Fibroblast of skin of abdomen (primary cell): ENCODE measurements at places on chromosomes 4 and X.

DNA sequence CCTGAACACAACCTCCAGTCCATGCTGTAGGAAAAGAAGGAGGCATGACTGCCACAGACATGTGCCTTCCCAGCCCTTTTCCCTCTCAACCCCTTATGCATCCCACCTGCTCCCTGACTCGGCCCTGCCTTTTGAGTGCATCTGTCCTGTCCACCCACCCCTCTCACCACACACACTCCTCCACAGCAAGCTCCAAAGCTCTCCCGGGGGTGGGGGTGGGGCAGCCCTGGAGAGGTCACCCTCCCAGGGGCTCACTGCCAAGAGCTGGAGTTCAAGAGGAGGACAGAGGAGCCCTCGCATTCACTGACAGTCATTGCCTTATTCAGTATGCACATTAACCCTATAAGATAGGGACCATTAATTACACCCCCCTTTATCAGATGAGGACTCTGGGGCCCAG lies 46.6 kb upstream of the MAMLD1 start:
- no peak for DNase-seq

DNA sequence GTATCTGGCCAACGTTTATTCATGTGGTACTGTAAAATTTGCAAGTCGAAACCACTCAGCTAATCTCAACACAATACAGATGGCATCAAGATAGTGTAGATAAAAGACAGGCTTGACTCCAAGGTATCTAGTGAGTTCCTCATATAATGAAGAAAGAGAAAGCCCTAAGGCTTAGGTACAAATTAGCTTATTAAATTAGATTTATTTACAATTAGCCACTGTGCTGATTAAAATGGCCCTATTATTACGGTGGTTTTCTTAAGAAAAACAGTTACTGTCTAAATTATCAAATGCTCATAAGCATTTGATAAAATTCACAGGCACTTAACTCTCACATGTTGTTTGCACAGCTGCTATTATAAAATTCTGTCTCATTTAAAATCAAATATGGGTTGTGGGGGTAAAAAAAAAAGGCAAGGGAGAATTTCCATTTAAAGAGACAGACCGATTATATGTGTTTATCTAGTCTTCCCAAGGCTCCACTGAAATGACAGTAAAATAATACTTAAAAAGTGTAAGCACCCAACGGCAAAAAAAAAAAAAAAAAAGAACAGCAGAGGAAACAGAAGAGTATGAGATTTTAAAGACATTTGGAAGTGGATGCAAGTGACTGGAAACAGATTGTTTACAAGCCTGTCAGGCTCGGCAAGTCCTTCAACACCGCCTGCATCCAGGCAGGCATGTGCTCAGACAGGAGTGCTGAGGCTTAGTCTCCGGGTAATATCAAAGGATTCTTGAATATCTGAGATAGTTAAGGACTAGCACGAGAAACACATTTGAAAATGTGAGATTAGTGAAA lies 55.1 kb downstream of the FAM13A start:
- DNase-seq = no peak

GRCh38 chrX:13990126-13990800 lies 39.4 kb downstream of the GEMIN8 start:
- DNase-seq = no peak

- DNase-seq = no peak
Observed at GRCh38 chrX:149433451-149433850, 71.7 kb downstream of the IDS start.

DNA sequence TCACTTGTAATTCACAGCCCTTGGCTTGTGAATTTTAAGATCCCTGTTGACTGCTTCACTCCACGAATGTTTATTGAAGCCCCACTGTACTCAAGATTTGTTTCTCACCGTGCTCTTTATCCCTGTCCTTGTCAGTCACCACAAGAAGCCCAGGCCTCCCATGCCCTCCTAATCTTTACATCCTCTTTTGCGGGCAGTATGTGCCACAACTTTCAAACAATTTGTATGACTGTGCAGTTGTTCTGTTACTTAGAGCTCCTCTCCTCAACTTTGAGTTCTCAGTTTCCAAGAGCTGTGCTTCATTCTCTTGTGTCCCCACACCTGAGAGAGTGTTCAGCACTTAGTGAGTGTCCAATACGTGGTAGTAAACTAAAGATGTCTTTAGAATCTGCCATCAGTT lies 467.7 kb downstream of the NKX6-1 start:
- no peak for DNase-seq

- DNase-seq = no peak
Observed at GRCh38 chr4:184616633-184617551, 32.4 kb downstream of the CASP3 start.

DNA sequence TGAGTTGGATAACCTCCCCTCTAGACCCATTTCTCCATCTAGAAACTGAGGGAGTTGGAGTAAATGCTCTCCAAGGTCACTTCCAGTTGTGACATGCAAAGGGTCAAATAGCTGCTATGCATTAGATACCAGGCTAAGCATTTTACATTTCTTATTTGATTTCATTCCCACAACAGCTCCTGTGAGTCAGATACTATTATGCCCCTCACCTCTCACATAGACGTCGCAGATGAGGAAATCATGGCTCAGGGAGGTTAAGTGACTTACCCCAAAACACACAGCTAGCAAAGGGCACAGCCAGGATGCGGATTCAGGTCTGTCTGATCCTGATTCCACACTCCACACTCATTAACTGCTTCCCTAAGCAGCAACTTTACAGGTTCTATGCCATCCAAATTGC lies 57.7 kb downstream of the PRPS1 start:
- no peak for DNase-seq

DNA sequence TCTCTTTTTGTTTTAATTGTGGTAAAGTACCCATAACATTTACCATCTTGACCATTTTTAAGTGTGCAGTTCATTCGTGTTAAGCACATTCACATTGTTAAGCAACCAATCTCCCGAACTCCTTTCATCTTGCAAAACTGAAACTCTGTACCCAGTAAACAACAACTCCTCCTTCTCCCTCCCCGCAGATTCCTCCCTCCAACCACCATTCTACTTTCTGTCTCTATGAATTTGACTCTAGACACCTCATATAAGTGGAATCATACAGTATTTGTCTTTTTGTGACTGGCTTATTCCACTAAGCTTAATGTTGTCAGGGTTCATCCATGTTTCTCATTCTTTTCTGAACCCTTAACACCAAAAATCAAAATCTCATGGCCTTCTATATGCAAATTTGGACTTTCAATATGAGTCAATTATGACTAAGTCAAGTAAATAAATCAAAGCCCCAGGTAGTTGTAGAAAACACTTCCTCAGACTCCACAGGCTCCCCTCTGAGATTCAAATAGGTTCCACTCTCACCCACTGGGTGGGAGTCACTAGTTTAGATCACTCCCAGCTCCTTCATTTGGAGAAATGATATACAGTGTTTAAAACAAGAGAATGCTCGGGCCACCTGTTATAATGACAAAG lies 9.8 kb upstream of the RTL5 start:
- no peak for DNase-seq

DNA sequence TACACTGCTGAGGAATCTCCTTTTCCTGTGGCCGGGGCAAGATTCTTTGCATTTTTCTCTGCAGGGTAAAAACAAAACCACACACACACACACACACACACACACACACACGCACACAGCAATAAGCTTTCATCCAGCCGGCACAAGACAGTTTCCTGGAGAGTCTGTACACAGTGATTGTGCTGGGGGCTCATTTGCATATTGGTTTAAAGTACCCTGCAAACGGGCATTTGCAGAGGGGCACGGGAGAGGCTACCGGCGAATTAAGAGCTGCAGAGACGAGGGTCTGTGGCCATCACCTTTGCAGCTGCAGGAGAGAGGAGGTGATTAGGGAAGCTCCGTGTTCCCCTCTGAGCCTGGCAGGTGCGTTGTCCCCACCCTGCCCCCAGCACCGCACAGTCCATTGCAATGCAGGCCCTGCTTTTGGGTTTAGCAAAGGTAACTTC lies 219.9 kb downstream of the SHOX start:
- peak; percentile 75 for DNase-seq

DNA sequence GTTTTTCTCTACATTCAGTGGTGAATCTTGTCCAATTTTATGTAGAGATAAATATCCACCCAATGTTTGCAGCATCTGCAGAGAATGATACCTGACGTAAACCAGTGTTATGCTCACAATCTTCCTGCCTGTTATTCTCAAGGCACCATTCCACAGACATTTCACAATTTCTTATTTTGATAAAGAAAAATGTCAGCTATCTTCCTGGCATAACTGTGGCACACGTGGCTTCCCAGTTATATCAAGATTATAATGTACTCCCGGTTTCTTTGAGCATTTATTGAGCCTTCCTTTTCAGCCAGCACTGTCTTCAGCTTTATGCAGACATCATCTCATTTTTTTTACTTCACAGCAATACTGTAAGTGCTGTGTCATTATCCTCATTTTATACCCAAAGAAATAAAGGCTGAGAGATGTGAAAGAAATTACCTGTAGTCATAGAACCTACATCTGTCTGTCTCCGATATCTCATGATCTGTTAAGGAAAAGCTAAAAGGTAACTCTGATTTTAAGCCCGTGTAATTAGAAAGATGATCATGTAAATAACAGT lies 1300.8 kb upstream of the TENM3 start:
- DNase-seq = no peak

GRCh38 chr4:159308566-159309340 lies 205.9 kb downstream of the RAPGEF2 start:
- DNase-seq = peak; percentile 64

DNA sequence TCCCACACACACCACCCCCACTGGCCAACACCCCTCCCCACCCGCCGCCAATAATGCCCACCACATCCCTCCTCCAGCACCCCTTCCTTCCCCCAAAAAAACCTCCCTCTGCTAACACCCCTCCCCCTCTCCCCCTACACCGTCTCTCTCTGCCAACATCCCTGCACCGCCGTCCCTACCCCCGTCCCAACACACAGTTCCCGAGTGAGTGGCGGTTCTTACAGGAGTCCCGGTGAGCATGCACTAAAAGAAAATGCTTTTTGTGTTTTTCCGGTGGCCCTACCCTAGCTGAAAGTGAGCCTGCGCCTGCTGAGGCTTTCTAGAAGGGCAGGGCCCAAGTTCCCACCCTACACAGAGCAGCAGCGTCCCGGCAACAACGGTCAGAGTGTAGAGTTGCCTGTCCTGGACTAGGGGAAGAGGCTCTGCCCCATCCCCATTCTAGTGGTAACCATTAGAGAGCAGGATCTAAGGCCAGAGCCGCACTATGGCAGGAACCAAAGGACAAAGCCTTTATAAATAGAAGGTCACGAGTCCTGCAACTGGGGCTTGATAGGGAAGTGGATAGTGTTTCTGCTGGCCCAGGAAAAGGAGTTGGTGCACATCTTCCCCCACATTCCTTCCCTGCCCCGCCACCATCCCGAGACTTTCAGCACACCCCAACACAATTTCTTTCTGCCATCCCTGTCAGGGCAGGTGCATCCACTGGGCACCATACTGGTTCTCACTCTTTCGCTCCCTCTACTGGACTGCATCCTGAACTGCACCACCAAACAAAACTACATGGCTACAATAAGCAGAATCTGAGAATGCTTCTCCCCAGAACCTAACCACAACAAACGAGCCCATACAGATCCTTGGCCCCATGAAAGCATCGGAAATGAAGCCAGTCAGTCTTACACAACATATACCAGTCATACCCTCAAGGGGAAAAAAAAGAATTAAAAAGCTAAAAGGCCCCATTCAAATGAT lies 78.1 kb upstream of the PAGE3 start:
- DNase-seq = no peak

DNA sequence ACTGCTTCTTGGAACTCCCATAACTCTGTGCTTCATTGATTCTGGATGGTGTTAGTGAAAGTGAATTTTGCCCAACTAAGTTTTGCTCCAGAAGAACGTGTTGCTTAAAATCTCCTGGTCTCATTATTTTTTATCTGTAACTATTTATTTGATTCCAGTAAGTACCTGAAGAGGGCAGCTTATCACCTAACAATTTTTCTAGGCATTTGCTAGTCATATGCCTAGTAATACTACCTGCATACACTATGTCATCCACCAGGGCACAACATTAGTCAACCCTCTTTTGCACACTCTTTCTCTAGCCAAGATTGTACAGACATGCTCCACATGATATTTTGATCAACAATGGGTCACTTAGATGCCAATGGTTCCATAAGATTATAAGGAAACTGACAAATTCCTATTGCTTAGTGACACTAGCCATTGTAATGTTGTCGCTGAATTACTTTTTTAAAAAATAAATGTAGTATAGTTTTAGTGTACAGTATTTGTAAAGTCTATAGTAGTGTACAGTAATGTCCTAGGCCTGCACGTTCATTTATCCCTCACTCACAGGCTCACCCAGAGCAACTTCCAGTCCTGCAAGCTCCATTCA lies 499.9 kb upstream of the AADAT start:
- peak; percentile 29 for DNase-seq

- DNase-seq = no peak
Observed at GRCh38 chr4:122552898-122553297, 68.0 kb downstream of the IL21 start.

DNA sequence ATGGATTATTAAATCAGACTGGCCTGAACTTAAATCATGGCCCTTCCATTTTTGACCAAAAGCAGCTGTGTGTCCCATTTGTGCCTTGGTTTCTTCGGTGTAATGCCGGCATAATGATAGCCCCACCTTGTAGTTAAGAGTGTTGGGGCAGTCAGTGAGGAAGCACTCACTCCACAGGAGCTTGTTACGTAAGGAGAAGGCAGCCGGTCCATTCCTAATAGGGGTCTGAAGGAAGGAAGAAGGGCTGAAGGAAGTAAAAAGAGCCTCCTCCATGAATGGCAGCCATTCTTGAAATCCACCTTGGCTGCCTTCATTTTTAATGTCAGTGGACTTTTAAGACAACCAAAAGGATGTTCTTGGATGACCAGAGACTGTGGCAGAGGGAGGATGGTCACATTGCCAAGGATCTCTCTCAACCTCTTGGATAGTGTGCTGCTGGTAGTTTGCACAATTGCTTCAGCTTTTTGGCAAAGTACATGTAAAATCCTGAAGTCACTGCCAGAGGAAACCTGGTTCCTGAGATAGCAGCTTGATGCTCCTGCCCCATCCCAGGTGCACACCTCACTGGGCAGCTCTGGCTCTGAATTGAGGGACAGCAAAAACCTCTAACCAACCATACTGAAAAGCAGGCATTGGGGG lies 113.5 kb downstream of the PTTG2 start:
- no peak for DNase-seq

DNA sequence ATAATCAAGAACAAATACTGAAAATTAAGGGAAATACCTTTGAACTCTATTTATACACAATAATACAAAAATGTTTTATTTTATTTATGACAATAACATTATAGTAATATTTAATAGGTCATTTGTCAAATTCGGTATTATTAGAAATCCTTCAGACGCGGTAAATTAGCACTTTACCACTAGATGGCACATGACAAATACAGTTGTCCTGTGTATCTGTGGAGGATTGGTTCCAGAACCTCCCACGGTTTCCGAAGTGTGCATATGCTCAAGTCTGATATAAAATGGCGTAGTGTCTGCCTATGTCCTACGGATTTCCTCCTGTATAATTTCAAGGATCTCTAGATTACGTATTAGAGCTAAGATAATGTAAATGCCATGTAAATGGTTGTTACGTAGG lies 8.1 kb upstream of the LINC00632 start:
- DNase-seq = peak; percentile 38

DNA sequence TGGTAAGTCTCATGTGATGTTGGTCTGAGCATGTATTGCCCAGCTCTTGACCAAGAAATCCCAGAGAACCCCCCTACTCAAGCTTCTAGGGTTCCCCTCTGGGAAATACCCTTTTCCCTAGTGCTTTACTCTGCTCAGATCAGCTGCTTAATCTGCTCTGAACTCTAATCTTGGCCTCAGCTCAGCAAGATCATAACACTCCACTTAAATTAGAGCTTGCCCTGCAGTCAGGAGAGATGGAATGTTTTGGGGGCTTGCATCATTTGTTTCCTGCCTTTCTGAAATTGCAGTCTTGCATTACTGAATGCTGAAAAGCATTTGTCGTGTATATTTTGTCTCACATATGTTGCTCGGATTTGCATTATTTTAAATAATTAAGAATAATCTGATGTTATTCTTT lies 1153.6 kb downstream of the FSTL5 start:
- no peak for DNase-seq
